ENCODE measurements at places on chromosomes 16 and 17.

- no peak for DNase-seq
These were observed 14.7 kb upstream of the USP31 start for GRCh38 chr16:23163921-23164320.

DNA sequence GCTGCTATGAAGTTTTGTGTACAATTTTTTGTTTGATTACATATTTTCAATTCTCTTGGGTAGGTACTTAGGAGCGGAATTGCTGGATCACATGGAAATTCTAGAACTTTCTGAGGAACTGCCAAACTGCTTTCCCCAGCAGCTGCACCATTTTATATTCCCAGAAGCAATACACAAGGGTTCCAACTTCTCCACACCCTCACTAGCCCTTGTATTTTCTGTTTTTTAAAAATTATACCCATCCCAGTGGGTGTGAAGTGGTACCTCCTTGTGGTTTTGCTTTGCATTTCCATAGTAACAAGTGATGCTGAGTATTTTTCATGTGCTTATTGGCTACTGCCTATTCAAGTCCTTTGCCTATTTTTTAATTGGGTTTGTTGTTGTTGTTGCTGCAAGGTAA is 20.9 kb downstream of the NACA2 start:
- no peak for DNase-seq

GRCh38 chr16:48235058-48235555 is 9.0 kb upstream of the LONP2 start:
- no peak for DNase-seq

DNA sequence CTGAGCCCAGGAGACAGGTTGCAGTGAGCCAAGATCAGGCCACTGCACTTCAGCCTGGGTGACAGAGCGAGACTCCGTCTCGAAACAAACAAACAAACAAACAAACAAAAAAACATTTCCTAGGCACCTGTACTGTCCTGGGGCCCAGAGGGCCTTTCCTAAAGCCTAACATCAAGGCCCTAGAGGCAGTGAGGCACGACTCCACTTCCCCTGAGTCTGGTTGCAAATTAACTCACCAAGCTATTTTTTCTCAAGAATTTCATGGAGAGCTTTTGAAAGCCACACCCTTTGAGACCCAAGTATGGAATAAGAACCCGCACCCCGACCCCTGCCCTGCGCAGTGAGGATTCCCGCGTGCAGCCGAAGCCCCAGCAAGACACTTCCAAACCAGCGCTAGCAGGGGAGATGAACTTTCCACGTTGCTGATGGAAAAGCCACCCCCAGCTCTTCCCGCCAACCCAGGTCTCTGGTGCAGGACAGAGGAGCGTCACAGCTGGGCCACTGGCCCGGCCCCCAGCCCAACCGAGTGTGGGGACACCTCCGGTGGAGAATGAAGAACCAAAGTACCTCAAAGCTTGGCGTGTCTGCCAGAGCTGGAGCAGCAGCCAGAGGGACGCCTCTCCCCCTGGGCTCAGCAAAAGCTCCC is 1.2 kb downstream of the CHST5 start:
- DNase-seq: no peak

DNA sequence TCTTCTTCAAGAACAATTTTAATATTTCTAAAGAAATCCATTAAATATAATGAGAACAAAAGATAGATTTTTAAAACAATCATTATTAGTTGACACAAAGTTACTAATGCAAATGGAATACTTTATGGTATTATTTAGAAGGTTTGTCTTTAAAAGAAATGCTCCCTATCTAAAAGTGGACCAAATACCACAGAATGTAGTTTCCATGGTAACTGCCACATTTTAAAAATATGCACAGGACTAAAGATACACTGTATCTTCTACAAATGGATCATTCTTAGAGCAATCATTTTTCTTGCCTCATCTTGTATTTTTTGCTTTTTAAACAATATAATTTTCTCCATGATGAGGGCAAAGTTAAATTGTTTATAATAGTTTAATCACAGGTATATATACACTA is 296.0 kb downstream of the CEP112 start:
- DNase-seq: no peak

- no peak for DNase-seq
These were observed 29.3 kb downstream of the GINS3 start for GRCh38 chr16:58421529-58421928.

DNA sequence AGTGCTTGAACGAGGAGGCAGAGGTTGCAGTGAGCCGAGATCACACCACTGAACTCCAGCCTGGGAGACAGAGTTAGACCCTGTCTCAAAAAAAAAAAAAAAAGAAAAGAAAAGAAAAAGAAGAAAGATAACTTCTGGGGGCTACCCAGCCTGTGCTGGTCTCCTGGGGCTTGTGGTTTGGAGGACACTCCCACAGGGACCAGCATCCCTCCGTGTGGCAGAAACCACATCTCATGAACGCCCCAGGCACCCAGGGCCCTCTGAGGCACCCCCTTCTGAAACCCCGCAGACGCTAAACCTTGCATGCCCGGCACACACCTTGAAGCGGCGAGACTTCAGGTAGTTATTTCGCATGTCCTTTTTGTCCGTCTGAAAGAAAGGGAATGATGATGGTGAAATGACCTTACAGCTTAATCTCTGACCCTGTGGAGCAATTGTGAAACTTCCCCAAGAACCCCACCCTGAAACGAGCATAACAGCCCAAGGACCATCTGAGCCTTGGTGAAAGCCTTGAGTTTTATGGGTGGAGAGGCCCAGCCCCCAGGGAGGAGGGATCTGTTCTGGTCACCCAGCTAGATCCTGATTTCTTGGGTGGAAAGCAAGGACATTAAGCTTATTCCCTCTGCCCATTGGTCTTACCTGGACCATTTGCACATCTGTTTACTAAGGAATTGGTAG is 55.0 kb downstream of the CNGB1 start:
- DNase-seq: no peak

All from anterior cingulate cortex (tissue), 58 donors.